Activated naive CD4-positive, alpha-beta T cell (primary cell): ENCODE measurements at places on chromosomes 5 and 9.

GRCh38 chr9:86303316-86303975, 21.1 kb upstream of the ISCA1 start:
- no peak for DNase-seq

- DNase-seq: no peak
Observed at GRCh38 chr5:1512541-1513291, 11.0 kb downstream of the LPCAT1 start.

DNA sequence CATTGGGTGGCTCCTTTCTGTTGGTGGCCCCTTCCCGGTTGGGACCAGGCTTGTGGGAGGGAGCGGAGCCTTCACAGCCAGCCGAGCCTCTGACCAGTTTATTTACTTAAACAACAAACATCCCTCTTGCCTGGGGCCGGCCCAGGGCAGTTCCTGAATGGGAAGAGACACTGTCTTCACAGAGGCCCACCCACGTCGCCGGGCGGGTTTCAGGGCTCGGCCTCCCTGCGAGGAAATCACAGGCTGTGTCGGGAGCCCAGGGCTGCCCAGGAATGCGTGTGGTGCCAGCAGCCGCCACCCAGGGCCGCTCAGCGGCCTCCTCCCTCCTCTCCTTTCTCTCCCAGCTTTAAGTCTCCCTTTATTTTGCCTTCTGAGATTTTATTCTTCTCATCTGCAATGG, 132.5 kb downstream of the HSD17B3 start:
- DNase-seq: no peak

DNA sequence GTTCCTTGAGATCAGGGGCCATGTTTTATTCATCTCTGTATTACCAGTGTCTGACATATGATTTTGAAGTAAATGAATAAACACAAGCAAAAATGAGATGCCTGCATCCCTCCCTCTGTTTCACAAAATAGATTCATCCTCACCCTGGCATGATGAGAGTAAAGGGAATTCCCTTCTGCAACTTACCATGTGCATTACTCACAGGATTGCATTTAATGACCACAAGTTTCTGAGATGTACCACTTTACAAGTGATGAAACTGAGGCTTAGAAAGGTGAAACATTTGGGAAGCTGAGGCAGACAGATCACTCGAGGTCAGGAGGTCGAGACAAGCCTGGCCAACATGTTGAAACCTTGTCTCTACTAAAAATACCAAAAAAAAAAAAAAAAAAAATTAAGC, 74.2 kb upstream of the TNFSF8 start:
- no peak for DNase-seq

GRCh38 chr9:1231998-1232919, 182.1 kb downstream of the DMRT2 start:
- no peak for DNase-seq

DNA sequence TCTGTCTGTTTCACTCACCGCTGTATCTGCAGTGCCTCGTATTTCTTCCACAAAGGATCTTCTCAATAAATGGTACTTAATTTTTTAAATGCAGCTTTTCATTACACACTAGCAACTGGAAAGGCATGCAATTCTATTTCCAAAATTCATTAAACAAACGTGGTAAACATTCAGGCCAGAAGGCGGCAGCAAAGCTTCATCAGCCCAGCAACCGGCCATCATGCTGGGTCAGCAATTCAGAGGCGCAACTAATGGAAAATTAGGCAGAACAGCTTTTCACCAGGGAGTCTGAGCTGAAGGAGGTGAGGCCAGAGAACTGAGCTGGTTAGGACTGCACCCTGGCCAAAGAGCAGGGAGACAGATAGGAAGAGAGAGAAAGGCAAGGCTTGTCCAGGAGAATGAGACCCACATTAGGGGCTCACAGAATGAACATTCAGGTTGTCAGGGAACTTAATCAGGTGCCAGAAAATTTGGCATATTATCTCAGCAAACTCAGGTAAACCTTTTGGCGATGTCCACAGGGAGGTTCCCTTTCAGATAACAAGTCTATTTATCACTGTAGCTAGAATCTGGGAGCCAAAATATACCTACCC, 17.7 kb upstream of the RNF180 start:
- DNase-seq: no peak

GRCh38 chr5:158478139-158478538, 619.2 kb upstream of the CLINT1 start:
- DNase-seq: no peak

DNA sequence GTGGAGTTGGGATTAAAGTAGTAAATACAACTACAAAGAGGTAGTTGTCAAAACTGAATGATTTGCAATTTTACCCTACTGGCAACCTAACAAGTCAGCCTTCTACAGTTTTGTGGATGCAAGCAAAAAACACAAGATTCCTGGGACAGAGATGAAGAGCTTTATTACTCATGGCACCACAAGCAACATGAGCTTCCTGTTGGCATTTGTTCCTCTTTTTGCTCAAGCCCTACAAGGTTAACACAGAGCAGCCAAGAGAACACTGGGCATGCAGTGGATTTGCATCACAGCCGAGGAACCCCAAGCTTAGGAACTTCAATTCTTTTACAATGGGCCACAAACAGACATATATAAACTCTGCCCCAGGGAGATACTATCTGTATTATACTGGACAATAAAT, 28.8 kb upstream of the DMAC1 start:
- no peak for DNase-seq

GRCh38 chr5:150599917-150600511, 40.4 kb upstream of the SYNPO start:
- DNase-seq: no peak

DNA sequence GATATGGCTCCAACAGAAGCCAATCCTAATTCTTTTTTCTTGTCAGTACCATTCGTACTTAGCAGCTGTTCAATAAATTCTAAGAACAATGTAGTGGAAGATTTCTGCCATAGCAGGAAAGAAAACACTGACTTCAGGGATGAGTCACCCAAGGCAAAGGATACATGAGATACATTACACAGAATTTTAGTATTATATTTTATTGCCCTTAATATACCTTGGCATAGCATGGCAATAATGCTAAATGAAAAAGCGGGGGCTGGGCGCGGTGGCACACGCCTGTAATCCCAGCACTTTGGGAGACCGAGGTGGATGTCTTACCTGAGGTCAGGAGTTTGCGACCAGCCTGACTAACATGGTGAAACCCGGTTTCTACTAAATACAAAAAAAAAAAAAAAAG, 619.1 kb upstream of the DAB2 start:
- no peak for DNase-seq
